Karpas-422 (cell line): ENCODE measurements at places on chromosomes 6 and 20. TPM values are rescaled to one million over a fixed set of nuclear protein-coding genes. Genes with fewer than 3 reads are reported as not detected.

DNA sequence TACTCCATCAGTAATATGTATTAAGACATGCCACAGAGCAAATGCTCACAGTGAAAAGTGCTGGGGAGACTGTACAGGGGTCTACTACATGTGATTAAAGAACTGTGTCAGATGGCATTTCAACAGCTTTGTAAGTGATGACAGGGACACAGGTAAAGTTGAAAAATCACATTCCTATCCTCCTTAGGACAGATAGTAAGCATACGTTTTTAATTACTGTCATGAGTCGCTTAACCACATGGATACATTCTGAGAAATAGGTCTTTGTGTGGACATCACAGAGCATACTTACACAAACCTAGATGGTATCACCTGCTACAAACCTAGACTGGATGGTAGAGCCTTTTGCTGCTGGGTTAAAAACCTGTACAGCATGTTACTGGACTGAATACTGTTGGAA, 645.8 kb upstream of the AGPAT4 start:
- no peak for DNase-seq

- DNase-seq = no peak
These were observed 24.6 kb downstream of the MAS1 start for GRCh38 chr6:159915397-159915796.

DNA sequence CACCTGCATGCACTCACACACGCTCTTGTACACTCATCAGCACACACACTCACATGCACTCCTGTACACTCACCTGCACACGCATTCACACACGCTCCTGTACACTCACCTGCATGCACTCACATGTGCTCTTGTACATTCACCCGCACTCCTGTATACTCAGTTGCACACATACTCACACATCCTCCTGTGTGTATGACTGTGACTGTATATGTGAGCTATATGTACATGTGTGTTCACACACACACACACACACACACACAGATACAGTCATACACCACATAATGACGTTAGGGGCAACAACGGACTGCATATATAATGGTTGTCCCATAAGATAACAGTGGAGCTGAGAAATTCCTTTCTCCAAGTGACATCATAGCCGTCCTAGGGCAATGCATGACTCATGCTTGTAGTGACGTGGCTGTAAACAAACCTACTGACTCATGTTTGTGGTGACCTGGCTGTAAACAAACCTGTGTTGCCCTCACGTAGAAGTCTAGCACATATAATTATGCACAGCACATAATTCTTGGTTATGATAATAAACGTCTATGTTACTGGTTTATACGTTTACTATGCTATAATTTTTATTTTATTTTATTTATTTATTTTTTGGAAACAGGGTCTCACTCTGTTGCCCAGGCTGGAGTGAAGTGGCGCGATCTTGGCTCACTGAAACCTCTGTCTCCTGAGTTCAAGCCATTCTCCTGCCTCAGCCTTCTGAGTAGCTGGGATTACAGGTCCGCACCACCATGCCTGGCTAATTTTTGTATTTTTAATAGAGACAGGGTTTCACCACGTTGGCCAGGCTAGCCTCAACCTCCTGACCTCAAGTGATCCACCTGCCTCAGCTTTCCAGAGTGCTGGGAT, 22.8 kb upstream of the TAF4 start:
- DNase-seq = no peak

DNA sequence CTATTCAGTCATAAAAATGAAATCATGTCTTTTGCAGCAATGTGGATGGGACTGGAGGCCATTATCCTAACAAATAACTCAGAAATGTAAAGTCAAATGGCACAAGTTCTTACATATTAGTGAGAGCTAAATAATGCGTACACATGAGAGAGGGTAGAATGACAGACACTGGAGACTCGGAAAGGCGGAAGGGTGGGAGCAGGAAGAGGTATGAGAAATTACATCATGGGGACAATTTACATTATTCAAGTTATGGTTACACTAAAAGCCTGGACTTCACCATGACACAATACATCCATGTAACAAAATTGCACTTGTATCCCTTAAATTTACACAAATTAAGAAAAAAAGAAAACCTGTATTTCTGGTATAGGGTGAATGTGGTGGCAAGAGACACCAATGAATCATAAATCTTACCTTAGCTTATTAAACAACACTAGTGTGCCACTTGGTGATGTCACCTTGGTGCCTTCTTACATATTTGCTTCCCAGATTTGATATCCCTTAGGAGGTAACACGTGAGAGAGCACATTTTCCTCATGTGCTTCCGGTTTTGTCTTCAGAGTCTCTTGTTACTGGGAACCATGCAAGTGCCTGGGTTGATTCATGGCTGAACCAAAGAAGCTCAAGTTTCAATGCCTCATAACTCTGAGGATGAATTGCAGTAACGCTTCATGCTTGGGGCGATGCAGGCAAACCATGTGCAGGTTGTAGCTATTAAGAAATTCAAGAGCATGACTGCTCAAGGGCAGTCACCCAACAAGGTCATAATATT, 84.6 kb downstream of the DCDC2 start:
- peak; percentile 51 for DNase-seq

DNA sequence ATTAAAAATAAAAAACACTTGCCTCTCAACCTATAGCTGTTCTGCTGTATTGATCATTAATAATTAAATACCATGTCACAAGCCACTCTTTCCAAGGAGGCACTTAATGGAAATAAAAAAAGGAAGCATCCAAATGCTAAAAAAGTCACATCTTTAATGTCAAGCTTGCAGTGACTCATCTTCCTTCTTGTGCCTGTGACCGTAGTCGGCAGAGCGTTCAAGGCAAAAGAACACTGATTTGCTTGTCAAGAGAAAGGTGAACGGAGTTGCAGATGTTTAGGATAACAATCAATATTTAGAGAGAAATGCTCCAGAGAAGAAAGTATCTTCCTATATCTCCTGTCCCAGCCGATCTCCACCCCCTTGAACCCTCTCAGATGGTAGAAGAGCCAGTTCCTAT, 341.0 kb upstream of the OPRM1 start:
- DNase-seq = no peak

NHSL1 gene
- total RNA-seq = 2.6 and 3.8 TPM in 2 replicates

DNA sequence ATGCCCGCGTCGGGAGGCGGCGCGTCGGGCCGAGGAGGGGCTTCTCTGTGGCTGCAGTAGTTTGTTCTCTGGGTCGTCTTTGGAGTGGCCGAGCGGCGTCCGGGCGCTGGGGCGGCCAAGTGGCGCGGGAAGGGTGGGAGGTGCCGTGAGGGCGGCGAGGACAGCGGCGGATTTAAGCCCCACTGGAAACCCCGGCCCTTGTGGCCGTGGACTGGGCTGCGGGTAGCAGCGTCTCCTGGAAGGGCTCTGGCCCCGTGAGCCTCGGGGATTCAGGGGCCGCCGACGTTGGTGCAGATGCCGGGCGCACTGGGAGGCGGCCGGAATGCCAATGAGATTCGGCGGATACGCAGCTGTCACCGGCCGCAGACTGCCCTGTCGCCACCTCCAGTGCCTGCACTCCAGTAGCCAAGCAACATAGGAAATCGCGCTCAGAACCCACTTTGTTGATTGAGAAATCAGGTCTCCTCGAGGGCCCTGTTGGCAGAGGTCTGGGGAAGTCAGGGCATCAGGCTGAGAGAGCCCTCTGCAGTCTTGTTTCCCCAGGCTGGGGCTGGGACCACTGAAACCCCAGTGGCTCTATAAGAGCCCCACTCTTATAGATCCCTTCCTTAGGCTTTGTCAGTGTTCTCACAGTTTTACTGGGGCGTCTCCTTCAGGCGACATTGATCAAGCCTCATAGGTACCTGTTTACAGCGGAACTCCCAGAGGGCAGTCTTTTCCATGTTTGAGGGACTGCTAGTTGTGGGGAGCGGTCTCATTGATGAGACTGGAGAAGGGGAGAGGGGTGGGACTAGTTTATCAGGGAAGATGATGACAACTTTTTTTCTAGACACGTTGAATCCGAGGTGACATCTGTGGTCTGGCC, 642 bp downstream of the GZF1 start:
- DNase-seq = peak; percentile 76

DNA sequence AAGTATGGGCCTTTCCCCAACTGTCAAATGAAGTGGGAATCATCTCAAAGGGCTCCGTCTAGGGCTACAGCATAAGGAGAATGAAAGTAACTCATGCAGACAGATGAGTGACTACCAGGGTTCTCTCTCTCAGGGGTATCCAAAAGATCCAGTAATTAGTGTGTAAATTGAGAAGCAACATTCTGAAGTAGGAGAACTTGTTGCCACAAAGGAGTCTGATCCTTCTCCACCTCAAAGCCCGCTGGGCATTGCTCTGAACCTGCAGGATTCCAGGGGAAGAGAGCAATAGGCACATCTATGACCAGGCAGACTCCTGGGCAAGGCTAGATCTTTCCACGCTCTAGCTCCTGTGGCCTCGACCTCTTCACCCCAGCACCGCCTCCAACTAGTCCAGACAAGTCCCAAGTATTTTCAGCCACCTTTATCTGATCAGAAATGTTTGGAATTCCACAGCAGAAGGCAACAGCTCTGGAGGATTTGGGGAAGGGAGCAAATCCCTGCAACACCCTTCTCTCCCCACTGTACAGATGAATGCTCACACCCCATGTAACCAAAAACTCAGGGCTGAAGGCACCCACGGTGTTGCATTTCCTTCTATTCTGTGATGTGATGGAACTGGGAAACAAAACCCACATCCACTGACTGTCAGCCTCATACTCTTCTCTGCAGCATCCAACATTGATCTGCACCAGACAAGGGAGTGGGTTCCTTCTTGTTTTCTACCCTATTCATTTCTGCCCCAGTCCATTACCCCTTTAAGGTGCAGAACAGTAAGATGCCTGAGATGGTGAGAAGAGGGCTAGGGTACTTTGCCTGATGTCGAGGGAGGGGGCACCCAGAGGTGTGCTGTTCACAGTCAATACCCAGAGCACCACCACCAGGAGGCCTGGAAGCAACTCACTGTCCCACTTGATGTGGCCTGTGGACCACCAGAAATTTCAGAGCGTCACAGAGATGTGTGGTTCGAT, 41.0 kb downstream of the COX4I2 start:
- DNase-seq = no peak

TRIM10 gene
- not detected in 2 replicates for total RNA-seq

LY6G6D gene
- not detected in 2 replicates for total RNA-seq

RHAG gene
- total RNA-seq = not detected in 2 replicates

- DNase-seq = no peak
These were observed 33.1 kb downstream of the MYLIP start for GRCh38 chr6:16162003-16162402.

DNA sequence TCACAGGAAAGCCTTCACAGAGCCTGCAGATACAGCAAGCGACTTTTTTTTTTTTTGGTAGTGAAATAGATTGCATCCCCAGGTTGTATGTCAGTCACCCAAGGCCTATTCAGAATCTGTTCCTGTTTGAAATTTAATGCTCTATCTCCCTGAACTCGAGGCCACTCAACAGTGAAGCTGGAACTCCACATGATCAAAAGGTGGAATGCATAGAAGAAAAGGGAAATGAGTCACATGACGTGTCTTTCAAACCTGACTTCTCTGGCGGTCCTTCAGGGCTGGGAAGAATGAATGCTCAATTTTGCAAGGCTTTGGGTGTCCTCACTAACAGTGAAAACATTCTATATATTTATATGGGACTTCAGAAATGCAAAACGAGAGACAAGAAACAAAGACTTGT, 88.4 kb upstream of the B3GAT2 start:
- no peak for DNase-seq

CPXM1 gene
- total RNA-seq = not detected in 2 replicates

- DNase-seq = no peak
These were observed 54.6 kb upstream of the POLR1H start for GRCh38 chr6:30006170-30007131.

DNA sequence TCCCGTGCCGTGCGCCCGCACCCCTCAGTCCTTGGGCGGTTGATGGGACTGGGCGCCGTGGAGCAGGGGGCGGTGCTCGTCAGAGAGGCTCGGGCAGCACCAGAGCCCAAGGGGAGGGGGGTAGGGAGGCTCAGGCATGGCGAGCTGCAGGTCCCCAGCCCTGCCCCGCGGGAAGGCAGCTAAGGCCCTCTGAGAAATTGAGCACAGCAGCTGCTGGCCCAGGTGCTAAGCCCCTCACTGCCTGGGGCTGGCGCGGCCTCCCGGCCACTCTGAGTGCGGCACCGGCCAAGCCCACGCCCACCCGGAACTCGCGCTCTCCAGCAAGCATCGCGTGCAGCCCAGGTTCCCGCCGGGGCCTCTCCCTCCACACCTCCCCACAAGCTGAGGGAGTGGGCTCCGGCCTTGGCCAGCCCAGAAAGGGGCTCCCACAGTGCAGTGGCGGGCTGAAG, 16.4 kb downstream of the SOX4 start:
- DNase-seq = no peak

GRCh38 chr20:3796477-3797225, 541 bp downstream of the CDC25B start:
- peak; percentile 59 for DNase-seq

MOXD1 gene
- total RNA-seq = not detected in 2 replicates

- DNase-seq = no peak
These were observed 1368.8 kb upstream of the ADGRB3 start for GRCh38 chr6:67265996-67266921.

CHRNA4 gene
- total RNA-seq = not detected in 2 replicates

DNA sequence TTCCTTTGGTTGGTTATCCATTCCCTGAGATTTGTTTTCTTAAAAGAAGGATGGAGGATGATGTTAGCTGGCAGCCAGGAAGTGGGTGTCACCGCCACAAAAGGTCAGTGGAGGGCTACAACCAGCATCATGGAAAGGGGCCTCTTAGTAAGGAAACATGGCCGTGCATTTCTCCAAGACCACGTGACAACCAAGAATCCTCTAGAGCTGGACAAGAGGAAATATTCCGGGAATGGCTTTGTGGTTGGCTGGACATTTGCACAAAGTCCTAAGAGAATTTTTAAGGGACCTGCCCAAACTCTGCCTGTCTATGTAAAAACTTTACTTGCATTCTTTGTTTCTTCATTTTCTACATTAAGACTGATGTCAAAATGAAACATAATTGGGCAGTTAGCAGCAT, 399.9 kb upstream of the MARCKS start:
- no peak for DNase-seq

- no peak for DNase-seq
These were observed 75.3 kb downstream of the ELOVL2 start for GRCh38 chr6:10968776-10969175.

RBM24 gene
- total RNA-seq = not detected in 2 replicates

DNA sequence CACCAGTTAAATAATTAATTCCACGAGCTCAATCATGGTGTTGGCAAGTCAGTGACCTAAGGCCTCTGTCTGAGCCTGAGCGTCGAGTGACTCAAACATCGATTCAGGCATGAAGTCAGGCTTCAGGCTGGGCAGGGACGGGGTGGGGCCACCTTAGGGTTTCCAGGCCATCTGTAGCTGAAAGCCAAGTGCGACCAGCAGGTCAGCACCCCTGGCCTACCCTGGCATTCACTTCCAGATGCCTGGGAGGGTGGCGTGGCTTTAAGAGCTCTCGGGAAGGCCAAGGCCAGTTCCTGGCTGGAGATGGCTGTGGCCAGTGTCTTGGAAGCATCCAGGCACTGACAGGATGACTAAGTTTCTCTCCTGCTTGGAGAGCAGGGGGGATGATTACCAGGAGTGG, 113.4 kb downstream of the DACT2 start:
- DNase-seq = no peak

ZC2HC1B gene
- total RNA-seq = not detected in 2 replicates

CDH22 gene
- 5.5 and 6.4 TPM in 2 replicates for total RNA-seq

DNA sequence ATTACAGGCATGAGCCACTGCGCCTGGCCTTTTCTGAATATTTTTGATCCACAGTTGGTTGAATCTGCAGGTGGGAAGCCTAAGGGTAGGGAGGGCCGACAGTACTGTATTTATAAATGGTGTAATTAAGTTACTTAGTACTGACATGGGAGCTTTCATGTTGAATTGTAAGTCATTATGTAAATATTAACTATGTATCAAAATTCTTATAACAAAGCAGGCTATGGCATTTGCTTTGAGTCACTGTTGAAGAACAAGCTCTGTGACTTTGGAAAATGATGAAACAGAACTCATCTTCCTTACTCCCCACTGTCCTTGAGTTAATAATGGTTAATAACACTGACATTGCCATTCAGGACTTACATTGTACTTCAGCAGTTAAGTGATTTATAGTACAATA, 63.0 kb upstream of the TXNDC5 start:
- DNase-seq = no peak
